ENCODE measurements at places on chromosomes 2 and 18.

DNA sequence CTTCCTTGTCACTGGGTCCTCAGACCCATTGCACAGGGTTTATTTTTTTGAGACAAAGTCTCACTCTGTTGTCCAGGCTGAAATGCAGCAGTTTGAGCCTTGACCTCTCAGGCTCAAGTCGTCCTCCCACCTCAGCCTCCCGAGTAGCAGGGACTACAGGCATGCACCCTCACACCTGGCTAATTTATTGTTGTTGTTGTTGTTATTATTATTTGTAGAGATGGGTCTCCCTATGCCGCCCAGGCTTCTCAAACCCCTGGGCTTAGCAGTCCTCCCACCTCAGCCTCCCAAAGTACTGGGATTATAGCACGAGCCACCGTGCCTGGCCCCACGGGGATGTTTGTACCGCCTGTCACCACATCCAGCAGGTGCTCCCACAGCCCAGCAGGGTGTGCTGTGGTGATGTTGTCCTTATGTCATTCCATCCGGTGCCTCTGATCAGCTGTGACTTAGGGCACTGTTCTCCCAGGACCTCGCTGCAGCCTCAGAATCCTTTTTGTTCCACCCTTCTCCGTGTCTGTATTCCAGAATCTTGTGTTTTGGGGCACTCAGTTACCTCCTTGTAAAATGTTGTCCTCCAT is 182.3 kb downstream of the INO80D start:
- no peak for DNase-seq

DNA sequence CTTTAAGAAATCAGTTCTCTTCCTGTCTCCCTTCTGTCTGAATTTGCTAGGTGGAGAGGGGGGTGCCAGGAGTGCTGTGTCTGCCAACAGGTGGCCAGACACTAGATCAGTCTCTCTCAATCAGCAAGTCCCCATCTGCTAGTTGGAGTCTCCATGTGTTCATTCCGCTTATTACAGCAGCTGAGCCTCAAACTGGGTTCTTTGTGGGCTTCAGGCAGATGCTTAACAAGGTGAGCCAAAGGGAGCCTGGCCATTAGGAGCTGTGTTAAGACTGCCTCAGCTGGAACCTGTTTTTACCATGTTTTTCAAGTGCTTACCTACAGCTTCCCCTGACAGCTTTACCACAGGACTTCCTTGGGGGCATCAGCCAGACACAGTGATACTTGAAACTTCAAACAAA is 401.9 kb downstream of the LRP1B start:
- no peak for DNase-seq

DNA sequence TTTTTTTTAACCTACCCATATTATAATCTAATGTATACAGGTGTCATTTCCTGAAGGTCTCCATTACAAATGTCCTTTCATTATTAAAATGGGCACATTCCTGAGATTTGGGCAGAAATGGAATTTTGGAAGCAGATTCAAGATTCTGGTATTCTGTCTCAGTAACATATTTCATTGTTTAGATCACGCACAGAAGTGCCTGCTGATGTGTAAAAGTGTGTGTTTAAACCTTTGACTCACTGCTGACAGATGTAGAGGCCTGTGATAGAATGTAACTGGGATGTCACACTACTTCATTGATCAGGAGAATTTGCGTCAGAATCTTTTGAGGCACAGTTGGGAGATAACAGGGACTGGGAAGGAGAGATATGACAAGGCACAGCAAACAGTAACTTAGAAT is 276.8 kb upstream of the EPAS1 start:
- no peak for DNase-seq

GRCh38 chr2:101574622-101575021 is 99.7 kb upstream of the RFX8 start:
- no peak for DNase-seq

DNA sequence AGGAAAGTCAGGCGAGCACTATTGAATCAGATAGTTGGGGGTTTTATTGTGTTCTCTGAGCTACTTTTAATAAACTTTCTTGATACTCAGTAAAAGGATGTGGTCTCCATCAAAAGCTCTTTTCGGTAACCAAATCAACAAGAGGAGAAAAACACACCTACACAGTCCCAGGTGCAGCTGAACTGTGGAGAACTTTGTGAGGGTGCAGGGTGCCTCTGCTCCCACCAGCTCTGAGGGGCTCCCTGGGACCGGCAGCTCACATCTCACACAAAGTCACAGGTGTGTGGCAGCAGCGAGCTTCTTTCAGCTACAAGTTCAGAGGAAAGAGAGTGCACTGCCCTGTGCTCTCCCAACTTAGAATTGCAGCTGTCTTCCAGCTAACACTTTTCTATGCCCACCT is 650.4 kb downstream of the RNF144A start:
- DNase-seq: no peak
